NCI-H2029 (cell line): ENCODE measurements at places on chromosomes 16 and 17.

DNA sequence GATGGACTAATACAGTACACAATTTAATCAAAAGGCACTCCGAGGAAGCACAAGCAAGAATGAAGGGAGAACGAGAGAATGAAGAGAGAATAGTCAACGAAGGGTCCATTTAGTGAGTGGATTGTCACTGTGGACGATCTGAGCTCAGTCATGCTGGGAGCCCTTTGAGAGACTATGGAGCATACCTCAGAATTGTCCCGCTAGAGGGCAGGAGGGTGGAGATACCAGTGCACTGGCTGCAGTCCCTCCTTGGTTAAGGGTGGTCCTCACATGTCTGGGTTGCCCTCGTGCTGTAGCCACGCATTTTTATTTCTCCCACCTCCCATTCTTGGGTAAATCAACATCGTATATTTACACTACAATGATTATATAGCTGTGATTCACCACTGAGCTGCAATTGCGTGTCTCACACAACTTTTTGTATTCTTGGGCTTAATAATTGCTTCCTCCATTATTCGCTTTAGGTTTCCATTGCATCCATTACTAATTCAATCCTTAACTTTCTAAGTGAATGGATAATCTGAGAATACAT lies 33.2 kb upstream of the FAM20A start:
- no peak for DNase-seq

- peak; percentile 94 for DNase-seq
These were observed 870 bp upstream of the ITGA3 start for GRCh38 chr17:50055055-50055425.

- DNase-seq: no peak
These were observed 14.5 kb upstream of the TNFRSF13B start for GRCh38 chr17:16986391-16986790.

DNA sequence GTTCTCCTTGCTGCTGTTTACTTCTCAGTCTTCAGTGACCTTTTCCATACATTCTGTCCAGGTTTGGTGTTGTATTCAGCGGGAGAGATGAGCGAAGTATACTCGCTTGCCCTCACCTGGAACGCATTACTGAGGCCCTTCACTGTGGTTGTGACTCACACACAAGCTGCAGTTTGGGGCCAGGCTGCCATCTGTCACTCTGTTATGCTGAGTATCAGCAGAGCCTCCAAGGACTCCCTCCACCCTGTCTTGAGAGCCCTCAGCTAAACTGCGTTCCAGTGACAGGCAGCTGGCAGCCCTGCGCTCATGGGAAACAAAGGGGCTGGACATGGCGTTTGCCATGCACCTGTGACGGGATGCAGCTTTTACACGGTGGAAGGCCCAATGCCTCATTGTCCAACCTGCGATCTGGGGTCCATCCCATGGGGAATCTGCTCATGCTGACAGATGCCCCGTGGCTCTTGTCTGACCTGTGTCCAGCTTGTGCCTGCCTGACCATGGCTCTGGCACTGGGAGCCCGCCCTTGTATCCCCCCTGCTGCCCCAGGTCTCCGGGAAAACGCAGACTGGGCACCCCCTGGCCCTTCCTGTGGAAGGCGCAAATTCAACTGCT lies 6.5 kb upstream of the ZNF778 start:
- no peak for DNase-seq

DNA sequence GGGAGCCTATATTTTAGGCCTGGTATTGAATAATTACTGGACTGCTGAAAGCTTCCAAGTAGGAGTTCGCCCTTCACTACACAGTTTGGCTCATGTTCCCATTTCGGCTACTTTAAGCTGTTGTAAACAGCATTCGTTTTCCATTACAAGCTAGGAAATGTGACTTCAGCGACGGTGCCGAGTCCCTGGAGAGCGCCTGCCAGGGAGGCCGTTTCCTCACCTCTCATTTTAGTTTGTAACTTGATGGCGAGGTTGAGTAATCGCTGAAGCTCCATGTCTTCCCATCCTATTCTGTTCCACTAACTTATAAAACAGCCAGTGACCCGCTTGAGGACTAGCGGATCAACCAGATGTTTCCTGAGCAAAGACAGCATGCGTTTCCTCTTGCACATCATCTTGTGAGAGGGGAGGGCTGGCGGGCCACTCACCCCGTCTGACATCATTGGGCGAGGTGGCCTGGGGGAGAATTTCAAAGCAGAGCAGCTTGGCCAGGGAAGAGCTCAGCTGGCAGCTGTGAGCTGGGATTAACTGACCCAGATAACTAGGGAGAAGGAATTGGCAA lies 32.9 kb downstream of the PCTP start:
- DNase-seq: peak; percentile 54
